Naive thymus-derived CD4-positive, alpha-beta T cell (primary cell): ENCODE measurements at places on chromosomes 7 and 10. TPM values are rescaled to one million over a fixed set of nuclear protein-coding genes. Genes with fewer than 3 reads are reported as not detected.

DNA sequence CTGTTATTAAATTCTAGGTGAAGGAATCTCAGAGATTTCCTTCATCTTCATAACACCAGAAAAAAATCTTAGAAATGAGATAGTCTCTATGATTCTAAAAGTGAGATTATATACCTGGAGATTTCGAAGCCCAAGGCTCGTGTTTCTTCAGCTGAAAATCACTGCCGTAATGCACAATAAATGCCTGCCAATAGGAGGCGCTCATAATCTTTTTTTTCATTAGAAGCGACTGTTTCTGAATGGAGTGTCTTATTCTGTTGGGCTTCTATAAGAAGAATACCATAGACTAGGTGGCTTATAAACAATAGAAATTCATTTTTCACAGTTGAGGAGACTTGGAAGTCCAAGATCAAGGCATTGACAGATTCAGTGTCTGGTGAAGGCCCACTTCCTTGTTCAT lies 294.7 kb downstream of the PRKG1 start:
- no peak for DNase-seq
- no peak overlapping the region for H3K27ac ChIP-seq
- H3K27me3 ChIP-seq = no peaks in the 10 kb centered on the region
- H3K36me3 ChIP-seq = no peaks in the 10 kb centered on the region
- no peak overlapping the region for H3K4me3 ChIP-seq

DNA sequence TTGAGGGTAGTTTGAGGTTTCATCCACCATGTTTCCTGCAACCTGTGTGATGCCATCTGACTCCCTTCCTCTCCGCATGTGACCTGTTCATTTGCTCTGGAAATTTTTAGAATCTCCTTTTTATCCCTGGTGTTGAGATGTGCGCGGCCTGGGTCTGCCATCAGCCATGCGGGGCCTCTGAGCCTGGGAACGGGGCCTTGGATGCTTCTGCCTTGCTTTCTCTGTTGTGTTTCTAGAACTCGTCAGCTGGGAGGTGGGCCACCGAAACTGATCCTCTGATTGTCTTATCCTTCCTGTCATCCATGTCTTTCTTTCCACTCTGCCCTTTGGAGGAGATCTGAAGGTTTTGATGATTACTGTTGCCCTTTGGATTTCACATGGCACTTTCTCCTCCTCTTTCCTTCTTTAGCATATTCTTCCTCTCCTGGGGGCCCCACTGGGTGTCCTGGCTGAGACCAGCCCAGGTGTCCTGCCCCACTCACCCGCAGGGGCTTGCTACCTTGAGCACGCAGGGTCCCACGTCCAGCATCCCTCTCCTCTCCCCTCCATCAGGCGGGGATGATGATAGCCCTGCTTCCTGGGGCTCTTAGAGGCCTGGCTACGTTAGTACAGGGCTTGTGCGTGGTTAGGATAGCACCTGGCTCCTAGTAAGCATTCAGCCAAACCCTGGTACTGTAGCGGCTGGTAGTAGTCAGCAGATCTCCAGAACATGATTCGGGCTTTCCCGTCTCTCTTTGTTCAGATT lies 29.9 kb downstream of the PPP2R2D start:
- H3K27me3 ChIP-seq = no peaks in the 10 kb centered on the region
- peaks cover 62% of the 10 kb centered on the region for H3K4me1 ChIP-seq
- H3K4me3 ChIP-seq = no peak overlapping the region
- H3K36me3 ChIP-seq = peaks cover 11% of the 10 kb centered on the region

DNA sequence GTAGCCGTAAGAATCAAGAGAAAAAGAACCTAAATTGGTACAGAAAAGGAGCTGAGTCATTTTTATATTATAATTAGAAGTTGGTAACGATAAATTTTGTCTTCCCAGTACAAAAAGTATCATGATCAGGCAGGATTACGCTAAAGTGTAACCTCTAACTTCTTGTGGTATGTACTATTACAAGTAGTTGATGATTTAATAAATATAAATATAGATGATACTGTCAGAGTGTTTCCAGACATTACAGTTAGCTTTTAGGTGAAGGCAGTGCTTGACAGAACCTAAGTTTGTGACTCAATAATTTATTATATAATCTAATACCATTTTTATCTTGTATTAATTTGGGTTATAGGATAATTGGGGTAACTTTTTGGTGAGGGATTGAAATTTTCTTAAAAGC lies 53.4 kb downstream of the ZEB1 start:
- DNase-seq = no peak
- no peak overlapping the region for H3K4me3 ChIP-seq
- peaks cover 21% of the 10 kb centered on the region for H3K4me1 ChIP-seq
- no peaks in the 10 kb centered on the region for H3K36me3 ChIP-seq

DNA sequence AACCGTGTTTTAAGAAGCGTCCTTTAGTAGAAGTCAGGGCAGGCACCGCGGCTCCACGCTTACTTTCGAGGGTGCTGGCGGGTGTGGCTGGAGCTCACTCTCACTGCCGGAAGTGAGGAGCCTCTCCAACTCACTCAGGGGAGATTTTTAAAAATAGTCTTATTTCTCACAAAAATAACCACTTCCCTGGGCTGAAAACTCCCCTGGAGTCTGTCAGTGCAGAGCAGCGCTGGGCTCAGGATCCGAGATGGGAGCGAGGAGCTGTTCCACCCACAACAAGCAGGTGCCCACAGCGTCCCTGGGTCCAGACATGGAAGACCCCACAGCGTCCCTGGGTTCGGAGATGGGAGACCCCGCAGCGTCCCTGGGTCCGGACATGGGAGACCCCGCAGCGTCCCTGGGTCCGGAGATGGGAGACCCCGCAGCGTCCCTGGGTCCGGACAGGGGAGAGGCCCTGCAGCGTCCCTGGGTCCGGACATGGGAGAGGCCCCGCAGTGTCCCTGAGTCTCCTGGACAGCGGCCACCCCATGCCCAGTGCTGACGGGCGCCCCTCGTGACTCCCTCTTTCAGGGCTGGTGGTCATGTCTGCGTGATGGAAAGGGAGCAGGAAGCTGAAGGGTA lies 51.2 kb downstream of the VIPR2 start:
- no peaks in the 10 kb centered on the region for H3K4me1 ChIP-seq
- no peak for DNase-seq
- H3K27me3 ChIP-seq = no peaks in the 10 kb centered on the region
- no peak overlapping the region for H3K4me3 ChIP-seq

- DNase-seq = no peak
- H3K4me3 ChIP-seq = no peak overlapping the region
- no peaks in the 10 kb centered on the region for H3K36me3 ChIP-seq
- no peaks in the 10 kb centered on the region for H3K27me3 ChIP-seq
- H3K27ac ChIP-seq = no peak overlapping the region
Measured at GRCh38 chr7:70577078-70577477, 554.9 kb upstream of the GALNT17 start.

GRCh38 chr7:111955616-111956015 lies 250.6 kb downstream of the DOCK4 start:
- H3K4me3 ChIP-seq = no peak overlapping the region
- H3K36me3 ChIP-seq = no peaks in the 10 kb centered on the region
- H3K4me1 ChIP-seq = no peaks in the 10 kb centered on the region
- no peak for DNase-seq

GRCh38 chr7:133481676-133482075 lies 228.8 kb downstream of the EXOC4 start:
- H3K36me3 ChIP-seq = no peaks in the 10 kb centered on the region
- no peaks in the 10 kb centered on the region for H3K27me3 ChIP-seq
- H3K27ac ChIP-seq = no peak overlapping the region
- H3K4me1 ChIP-seq = peaks cover 30% of the 10 kb centered on the region

DNA sequence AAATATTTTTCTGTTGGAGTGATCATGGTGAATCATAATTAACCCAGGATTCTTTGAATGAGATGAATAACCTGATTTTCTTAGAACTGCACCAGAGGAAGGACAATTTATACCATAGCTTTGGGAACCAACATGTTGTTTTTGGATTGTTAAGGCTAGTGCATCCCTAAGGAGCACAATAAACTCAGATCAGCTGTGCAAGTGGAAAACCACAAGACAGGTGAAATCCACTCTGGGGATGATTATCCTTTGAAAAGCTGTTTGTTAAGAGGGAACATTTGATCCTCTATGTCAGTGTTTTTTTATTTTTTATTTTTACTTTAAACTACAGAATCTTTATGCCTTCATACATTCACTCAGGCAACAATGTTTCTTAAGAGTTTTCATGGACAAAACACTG lies 232.1 kb upstream of the PCLO start:
- no peaks in the 10 kb centered on the region for H3K4me1 ChIP-seq
- H3K36me3 ChIP-seq = no peaks in the 10 kb centered on the region
- H3K4me3 ChIP-seq = no peak overlapping the region

GRCh38 chr7:128911423-128912031 lies 1.0 kb upstream of the KCP start:
- DNase-seq = no peak
- no peak overlapping the region for H3K4me3 ChIP-seq
- H3K27ac ChIP-seq = no peak overlapping the region
- H3K27me3 ChIP-seq = peaks cover 4% of the 10 kb centered on the region

DNA sequence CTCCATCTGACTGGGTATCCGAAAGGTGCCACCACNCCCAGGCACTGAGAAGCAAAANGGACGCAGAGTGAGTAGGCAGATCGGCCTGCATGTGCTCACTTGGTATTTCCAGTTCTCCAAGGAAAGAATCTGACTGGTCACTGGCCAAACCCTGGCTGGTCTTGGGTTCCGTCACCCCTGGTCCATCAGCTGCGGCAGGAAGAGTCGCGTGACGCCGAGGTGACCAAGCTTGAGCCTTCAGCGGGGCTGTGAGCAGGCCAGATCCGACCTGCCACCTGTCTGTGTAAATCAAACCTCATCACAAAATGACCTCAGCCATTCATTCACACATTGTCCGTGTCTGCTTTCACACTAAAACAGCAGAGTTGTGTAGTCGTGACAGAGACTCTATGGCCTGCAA lies 28.8 kb upstream of the CHST15 start:
- H3K27ac ChIP-seq = no peak overlapping the region
- H3K27me3 ChIP-seq = no peaks in the 10 kb centered on the region
- no peak overlapping the region for H3K4me3 ChIP-seq
- no peak for DNase-seq
- no peaks in the 10 kb centered on the region for H3K36me3 ChIP-seq

Gene PRKCQ
- 67.8 TPM for total RNA-seq

Gene HBP1
- total RNA-seq = 116 TPM

Gene SORCS3
- total RNA-seq = 4.6 TPM

Gene PLEKHS1
- total RNA-seq = not detected
